Activated CD8-positive, alpha-beta T cell treated with anti-CD3 and anti-CD28 coated beads, Interleukin-2, amount 10 ng/mL, durations not matched to agents 7 days and 5 days (primary cell): ENCODE measurements at places on chromosomes 2 and 18. TPM values are rescaled to one million over a fixed set of nuclear protein-coding genes. Genes with fewer than 3 reads are reported as not detected.

Gene DQX1
- 0.18 TPM for total RNA-seq

Gene RALB
- total RNA-seq: 45.4 TPM

Gene KANSL1L
- 4.8 TPM for total RNA-seq

Gene TUBA4B
- not detected for total RNA-seq

Gene CLIP4
- total RNA-seq: 20.1 TPM

Gene TEKT4
- not detected for total RNA-seq

Gene CDH19
- not detected for total RNA-seq

Gene MERTK
- 0.10 TPM for total RNA-seq

Gene ANKRD62
- total RNA-seq: not detected

Gene GAREM2
- total RNA-seq: 2.8 TPM

Gene HAAO
- total RNA-seq: 0.40 TPM

Gene ALLC
- total RNA-seq: not detected

Gene ABCG5
- not detected for total RNA-seq

Gene CD8A
- 675 TPM for total RNA-seq

Gene EMILIN1
- total RNA-seq: 1.1 TPM

Gene ALPP
- not detected for total RNA-seq

Gene DES
- not detected for total RNA-seq

Gene TMEFF2
- total RNA-seq: not detected

Gene POTEF
- not detected for total RNA-seq

Gene GALNT14
- total RNA-seq: not detected

Gene DGKD
- total RNA-seq: 94.2 TPM

Gene EHD3
- total RNA-seq: 0.21 TPM

Gene LONRF2
- total RNA-seq: 0.11 TPM

Gene HADHA
- total RNA-seq: 124 TPM

Gene TRIM54
- 0.31 TPM for total RNA-seq

Gene FER1L5
- total RNA-seq: not detected

Gene CCDC85A
- total RNA-seq: not detected

Gene KRTCAP3
- 6.6 TPM for total RNA-seq

Gene MRPL30
- 23.3 TPM for total RNA-seq

Gene PTPRM
- total RNA-seq: 0.76 TPM

Gene HSPE1
- 162 TPM for total RNA-seq
